Coronary artery (tissue), 2 donors: ENCODE measurements at places on chromosomes 11 and 22.

GRCh38 chr22:19173047-19174035 lies 5.2 kb downstream of the SLC25A1 start:
- DNase-seq, result no peak

- DNase-seq, result no peak
Observed at GRCh38 chr11:32143378-32143777, 52.5 kb downstream of the RCN1 start.

DNA sequence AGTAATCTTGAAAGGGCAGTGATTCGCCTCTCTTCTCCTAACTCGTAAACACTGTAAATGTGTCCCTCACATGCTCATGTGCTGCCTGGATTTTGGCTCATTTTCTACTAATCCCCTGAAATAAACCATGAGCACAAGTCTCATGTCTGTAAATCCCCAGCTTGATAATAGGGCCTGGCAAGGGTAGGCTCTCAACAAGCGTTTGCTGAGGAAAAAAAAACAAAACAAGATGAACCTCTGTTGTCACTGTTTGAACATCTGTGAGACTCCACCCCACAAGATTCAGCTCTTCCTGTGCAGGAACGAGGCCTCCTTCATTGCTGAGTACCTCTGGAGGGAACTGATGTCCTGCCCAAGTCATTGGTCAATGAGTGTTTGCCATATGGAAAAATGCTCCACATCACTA lies 4.5 kb upstream of the CYB5R2 start:
- no peak for DNase-seq

GRCh38 chr22:19680287-19680881 lies 33.9 kb upstream of the SEPTIN5 start:
- DNase-seq, result no peak

- DNase-seq, result no peak
Observed at GRCh38 chr22:38632528-38632927, 23.7 kb downstream of the FAM227A start.

DNA sequence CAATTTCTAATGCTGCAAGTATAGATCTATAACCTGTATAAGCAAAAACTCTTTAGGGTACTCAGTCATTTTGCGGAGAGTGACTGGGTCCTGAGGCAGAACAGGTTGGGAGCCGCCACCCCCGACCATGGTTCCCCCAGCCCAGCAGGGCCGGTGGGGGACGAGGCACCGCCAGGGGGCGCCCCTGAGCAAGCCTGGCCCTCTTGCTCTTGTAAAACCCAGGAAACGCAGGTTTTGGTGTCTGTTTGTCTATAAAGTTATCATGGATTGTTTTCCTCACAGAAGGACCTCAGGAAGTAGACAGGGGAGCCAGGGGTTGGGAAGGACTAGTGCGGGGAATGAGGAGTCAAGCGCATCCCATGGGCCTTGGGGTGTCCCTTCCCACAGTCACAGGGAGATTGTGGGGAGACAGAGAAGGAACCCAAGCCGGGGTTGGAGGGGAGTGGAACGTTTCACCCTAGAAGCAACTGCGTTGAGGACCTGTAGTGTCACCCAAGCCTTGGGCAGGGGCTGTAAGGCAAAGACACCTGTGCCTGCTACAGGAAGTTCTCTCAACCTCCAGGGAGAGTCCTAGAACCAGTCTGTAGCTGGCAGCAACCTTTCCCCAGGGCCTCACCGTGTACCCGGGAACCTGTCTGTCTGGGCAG lies 26.4 kb downstream of the KCTD17 start:
- no peak for DNase-seq

DNA sequence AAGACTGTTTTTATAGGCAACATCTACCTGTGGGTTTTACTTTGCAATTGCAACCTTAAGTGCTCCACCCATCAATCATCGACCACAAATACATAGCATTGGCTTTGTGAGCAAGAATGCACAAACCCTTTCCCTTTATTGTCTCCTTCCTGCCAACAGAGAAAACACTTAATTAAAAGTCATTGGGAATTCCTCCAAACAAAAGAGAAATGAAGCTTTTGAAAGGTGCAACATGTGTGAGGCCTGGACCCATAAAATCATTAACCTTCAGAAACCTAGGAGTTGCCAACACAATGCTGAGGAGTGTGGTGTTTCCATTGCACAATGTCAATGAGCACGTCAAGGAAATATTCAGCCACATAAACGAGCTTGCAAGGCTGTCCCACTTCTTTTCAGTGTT lies 223.2 kb downstream of the BLID start:
- DNase-seq, result no peak

GRCh38 chr22:32858957-32859356 lies 57.5 kb downstream of the TIMP3 start:
- DNase-seq, result no peak

DNA sequence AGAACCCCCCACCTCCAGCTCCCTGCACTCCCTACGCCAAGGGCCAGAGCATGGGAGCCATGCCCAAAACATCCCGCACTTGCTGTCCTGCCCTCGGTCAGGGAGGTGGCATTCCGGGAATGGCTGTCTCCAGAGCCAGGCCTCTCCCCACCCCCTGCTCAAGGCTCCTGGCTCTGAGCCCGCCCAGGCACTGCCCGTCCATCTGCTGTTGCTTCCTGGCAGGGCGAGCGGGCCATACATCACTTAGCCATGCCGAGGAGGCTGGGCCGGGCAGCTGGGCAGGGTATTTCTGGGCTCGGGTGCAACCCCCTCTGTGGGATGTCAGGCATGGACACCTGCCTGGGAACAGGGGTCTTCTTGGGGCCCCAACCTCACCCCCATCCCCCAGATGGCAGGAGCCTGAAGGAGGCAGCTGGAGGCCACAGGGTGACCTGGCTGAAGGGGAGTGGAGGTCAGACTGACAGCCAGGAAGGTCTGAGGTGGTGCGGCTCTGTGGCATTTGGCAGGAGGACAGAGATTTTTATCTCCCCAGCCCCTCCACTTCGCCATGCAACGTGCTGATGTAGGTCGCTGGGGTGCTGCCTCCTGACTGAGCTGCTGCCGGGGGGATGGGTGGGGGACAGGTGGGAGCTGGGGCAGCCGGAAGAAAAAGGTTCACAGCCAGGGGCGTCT lies 8.7 kb upstream of the CABP7 start:
- DNase-seq, result no peak

DNA sequence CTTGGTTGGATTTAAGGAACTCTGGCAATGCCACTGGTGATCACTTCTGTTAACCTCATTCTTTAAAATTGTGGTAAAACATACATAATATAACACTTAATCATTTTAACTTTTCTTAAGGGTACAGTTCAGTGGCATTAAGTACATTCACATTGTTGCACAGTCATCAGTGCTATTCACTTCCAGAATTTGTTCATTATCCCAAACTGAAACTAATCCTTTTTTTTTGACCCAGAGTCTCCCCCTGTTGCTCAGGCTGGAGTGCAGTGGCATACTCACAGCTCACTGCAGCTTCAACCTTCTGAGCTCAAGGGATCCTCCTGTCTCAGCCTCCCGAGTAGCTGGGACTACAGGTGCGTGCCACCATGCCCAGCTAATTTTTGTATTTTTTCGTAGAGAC lies 10.6 kb downstream of the ELF5 start:
- DNase-seq, result no peak

- no peak for DNase-seq
Observed at GRCh38 chr11:59660621-59661020, 8.2 kb downstream of the PATL1 start.

GRCh38 chr11:11311169-11311568 lies 41.9 kb downstream of the CSNK2A3 start:
- DNase-seq, result no peak

DNA sequence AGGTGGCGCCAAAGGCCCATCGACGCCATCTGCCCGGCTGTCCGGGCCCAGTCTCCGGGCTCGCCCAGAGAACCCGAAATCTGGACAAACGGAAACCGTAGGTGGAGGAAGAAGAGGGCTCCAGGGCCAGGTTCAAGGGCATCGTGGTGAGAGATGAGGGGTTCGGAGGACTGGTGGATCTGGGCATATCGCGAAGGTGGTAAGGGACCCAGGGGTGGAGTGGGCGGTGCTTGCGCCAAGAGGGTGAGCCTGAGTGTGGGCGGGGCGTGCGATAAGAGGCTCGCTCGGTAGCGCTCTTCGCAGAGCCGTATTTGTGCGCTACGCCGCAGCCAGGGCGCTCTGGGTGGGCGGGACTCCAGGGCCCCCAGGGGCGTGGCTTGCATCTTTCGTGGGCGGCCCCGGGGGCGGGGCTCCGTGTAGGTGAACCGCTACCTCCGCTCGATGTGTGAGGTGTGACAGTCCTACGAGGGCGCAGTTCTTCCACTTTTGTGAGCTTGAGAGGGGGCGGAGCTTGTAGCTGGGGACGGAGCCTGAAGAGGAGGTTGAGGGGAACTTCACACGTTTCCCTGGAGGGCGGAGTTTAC lies 4.8 kb downstream of the CD248 start:
- peak; percentile 94 for DNase-seq

GRCh38 chr11:110011595-110011994 lies 81.6 kb upstream of the ZC3H12C start:
- no peak for DNase-seq
